ENCODE measurements at places on chromosomes 3 and 15.

DNA sequence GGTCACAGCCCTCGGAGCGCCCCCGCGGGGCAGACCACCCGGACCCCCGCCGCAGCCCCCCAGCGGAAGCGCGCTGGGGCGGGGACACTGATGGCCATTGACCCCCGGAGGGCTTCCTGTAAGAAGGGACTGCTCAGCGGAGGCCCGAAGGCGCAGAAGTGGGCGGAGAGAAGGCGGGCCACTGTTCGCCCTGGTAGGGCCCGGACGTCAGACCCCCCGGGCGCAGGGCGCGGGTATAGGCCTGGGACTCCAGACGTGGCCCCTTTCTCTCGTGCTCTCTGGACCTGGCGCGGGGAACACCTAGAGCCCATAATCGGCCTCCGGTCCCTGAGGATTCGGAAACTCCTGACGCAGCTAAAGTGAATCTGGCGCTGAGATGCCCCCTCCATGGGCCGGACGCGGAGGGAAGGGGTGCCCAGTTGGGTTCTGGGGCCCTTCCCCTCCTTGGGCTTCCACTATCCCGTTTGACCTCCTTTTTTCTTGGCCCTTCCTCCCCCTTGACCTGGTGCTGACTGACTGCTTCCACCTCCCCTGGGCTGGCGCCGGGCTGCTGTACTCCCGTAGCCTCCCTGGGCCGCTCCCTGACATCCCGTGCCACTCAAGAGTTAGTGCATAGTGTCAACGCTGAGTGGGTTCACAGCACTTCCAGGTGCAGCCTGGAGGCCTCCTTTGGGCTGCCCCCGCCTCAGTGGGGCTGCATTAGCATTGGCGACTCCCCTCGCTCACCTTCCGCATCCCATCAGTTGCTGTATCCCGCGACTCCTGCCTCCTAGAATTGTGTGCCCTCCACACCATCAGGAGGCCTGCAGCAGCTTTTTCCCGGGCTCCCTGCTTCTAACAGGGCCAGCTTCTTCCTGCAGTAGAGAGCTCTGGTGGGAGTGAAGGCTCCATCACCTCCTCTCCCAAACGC lies 694 bp downstream of the ABTB1 start:
- no peak for DNase-seq

- DNase-seq = no peak
These were observed 37.8 kb upstream of the ATP10A start for GRCh38 chr15:25900901-25901300.

DNA sequence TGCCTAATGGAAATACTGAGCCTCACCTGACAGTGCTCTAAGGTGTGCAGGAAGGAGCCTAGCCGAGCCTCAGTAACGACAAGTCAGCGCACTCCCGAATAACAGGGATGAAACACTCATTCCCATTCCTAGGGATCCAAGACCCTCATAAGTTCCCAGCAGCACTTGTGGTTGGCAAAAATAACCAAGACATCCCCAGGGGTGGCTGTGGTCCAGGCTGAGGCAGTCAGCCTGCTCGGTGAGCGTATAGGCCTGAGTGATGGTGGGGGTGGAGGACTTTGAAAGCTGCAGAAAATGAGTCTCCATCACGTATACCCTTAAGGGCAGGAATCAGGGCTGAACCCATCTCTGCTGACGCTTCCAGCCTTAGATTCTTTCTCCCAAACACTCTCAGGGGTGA lies 120.1 kb downstream of the SMAD6 start:
- DNase-seq = no peak

DNA sequence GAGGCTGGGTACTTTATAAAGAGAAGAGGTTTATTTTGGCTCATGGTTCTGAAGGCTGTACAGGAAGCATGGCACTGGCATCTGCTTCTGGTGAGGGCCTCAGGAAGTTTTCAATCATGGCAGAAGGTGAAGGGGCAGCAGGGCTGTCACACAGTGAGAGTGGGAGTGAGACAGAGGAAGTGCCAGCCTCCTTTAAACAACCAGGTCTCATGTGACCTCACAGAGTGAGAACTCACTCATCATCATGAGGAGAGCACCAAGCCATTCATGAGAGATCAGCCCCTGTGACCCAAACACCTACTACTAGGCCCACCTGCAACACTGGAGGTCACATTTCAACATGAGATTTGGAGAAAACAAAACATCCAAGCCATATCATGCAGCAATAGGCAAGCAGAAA lies 9.3 kb upstream of the RFTN1 start:
- no peak for DNase-seq

- no peak for DNase-seq
These were observed 7.6 kb downstream of the LPCAT4 start for GRCh38 chr15:34359416-34359815.

- no peak for DNase-seq
These were observed 29.0 kb upstream of the NR2E3 start for GRCh38 chr15:71781179-71781964.

GRCh38 chr3:120450600-120451271 lies at the start of gene FSTL1:
FSTL1 (minus strand) TSS chr3:120450992; CDS start chr3:120450746, 246 bp downstream.
- DNase-seq = no peak

- peak; percentile 27 for DNase-seq
These were observed 565 bp downstream of the CIB2 start for GRCh38 chr15:78130466-78131294.

GRCh38 chr3:12982619-12983101 lies 90.6 kb downstream of the IQSEC1 start:
- no peak for DNase-seq

DNA sequence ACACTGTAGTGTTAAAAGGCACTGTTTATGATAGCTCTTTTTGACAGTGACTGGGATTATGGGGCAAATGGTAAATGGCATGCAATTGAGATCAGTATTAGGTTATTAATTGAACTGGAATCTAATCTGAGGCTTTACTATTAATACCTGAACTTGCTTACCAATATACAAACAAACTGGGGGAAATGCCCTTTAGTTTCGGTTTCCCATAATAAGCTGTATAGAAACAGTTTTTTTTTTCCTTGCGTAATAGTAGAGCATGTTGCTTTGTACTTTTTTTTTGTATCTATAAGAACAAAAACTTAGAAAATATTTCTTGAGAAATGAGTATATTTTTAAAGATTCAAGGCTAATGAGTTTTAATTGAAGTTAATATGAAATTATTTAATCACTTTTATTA lies 95.0 kb downstream of the FNDC3B start:
- no peak for DNase-seq

DNA sequence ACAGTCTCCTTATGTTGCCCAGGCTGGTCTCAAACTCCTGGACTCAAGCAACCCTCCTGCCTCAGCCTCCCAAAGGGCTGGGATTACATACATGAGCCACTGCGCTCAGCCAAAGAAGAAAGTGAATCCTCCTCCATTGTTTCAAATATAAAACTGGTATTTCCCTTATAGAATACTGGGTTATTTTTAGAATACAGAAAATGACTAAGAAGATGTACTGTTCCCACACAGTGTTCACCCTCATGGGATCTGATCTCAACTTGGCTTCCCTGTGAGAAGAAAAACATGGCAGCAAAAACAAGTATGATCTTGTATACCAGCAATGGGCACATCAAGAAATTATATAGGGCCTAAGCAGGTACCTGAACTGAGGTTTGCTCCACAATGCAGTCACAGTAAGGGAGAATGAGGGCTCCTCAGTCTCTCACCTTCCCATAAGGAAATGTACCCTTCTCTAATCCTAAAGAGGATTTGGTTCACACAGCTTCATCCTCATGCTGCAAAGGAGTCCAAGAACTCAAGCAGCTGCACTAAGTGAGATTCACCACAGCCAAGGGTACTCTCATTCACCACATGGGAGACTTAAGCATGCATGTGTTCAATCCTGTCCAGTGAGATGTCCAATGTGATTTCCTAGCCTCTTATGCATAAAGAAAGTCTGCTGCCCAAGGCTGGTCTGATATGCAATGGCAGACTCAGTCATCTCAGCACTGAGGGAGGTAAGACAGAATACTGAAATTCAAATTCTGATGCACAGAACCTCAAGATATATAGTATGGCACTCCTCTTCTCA lies 25.8 kb downstream of the USP4 start:
- DNase-seq = no peak

- no peak for DNase-seq
These were observed 89.1 kb downstream of the OSBPL10 start for GRCh38 chr3:31891876-31892455.

GRCh38 chr3:49410066-49410845 lies 1.5 kb downstream of the RHOA start:
- DNase-seq = no peak

DNA sequence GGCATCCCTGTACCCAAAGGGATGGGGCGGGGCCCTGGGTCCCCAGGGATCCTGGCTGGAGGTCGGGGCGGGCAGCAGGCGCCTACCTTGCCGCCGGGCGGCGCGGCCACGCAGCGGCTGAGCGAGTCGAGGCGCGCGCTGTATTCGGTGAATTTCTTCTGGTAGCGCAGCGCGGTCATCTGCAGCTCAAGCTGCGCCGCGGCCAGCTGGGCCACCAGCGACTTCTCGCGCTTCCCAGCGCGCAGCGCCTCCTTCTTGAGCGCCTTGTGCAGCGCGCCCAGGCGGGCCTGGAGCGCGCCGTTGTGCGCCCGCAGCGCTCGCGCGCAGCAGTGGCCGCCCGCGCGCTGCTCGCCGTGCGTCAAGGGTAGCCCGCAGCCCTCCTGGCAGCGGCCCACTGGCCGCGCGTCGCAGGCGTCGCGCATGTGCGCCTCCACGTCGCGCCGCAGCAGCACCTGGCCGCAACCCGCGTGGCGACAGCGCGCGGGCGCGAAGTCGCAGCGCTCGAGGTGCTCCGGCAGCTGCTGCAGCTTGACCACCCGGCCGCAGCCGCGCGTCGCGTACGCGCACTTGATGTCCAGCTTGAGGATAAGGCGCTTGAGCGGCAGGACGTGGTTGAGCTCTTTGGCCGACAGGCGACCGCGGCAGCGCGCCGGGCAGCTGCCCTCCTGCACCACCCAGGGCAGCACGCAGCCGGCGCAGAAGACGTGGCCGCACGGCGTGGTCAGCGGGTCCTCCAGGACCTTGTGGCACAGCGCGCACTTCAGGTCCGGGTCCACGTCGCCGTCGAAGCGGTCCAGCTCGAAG lies 522 bp downstream of the PDZRN3 start:
- no peak for DNase-seq

- no peak for DNase-seq
These were observed 556.0 kb downstream of the ROBO1 start for GRCh38 chr3:79211586-79212359.

DNA sequence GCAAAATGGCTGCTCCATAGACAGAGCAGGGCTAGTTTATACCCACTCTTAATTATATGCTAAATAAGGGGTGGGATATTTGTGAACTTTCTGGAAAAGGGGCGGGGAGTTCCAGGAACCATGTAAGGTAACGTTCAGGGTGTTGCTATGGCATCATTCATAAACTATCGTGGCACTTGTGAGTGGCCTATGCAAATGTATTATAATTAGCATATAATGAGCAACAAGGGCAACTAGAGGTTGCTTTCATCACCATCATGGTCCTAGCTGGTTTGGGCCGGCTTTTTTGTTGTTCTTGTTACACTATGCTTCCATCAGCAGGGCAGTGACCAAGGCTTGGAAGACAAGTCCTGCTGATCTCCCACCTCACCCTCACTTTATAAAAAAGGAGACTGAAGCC lies 43.2 kb upstream of the FGD5 start:
- no peak for DNase-seq

GRCh38 chr15:75109021-75109735 lies 85.8 kb downstream of the PPCDC start:
- no peak for DNase-seq

DNA sequence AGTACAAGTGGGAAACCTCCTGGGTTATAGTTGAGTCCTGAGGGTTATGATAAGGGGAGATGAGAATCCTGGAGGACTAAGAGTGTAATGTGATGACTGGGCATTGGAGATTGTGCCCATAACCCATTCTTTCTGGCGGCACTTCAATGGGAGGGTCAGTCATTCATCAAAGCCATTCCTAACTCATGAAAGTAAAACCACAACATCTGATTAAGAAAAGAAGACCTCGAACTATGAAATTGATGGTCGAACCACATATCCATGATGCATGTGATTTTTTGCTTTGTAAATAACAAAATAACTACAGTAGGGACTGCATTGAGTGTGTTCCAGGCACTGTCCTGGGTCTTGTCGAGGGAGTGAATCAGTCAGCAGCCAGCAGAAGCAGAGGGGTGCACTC lies 215.1 kb downstream of the SHQ1 start:
- no peak for DNase-seq

DNA sequence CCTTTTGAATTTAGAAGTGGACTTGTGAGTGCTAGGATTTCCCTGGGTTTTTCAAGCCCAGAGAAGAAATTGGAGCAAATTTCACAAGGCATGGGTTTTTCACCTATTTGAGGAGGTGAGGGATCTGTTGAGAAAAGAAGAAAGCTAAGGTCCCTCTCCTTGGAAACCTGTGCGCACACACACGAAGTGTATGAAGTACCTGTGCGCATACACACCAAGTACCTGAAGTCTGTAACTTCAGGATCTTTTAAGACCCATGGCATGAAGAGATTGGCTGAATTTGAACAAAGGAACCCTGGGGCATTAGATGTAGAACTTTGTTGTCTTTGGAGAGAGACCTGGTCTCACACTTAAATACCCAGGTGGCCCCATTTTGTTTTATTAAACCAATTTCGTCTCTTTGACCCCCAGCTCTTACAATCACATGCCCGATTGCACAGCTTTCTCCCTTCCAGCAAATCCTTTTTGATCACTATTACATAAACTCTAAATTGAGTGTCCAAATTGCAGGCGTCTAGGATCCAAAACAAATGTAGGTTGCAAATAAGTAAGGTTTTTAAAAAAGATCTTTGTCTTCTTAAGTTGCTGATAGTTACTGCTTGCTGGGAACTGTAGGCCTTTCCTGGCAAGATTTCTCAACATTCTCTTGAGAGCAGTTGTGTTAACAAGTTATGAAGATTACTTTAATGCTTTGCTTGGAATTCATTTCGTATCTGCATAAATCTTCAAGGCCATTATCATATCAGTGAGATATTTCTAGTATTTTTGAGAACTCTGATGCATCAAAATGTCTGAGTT lies 64.3 kb downstream of the CMTM8 start:
- DNase-seq = no peak

DNA sequence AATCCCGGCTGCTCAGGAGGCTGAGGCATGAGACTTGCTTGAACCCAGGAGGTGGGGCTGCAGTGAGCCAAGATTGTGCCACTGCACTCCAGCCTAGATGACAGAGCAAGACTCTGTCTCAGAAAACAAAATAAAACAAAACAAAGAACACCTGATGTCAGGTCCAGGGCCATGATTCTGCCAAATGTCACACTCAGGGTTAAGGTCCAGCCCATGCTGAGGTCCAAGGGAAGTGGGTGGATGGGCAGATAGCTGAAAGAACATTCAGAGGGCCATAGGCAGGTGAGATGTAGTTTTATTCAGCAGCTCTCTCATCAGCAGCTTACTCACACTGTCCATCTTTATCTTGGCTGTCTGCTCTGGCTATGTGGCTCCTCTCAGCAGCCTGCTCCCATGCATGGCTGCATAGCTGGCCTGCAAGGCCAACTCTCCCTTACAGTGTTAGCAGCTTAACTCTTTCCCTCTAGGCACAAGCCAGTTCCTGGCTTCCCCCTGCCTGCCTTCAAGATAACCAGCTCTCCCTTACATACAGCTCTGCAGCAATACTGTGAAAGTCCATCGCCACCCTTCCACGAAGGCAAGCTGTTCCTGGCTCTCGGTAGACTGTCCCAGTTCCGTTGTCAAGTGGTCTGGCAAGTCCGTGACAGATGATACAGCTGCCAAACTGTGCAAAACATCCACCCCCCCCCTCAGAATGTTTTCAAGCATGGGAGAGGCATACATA lies 62.4 kb upstream of the SIAH2 start:
- DNase-seq = no peak

- DNase-seq = no peak
These were observed 213.4 kb downstream of the ERC2 start for GRCh38 chr3:56254835-56255234.

Data from SW 1271 (cell line).